ENCODE measurements at places on chromosomes 6 and 20.

DNA sequence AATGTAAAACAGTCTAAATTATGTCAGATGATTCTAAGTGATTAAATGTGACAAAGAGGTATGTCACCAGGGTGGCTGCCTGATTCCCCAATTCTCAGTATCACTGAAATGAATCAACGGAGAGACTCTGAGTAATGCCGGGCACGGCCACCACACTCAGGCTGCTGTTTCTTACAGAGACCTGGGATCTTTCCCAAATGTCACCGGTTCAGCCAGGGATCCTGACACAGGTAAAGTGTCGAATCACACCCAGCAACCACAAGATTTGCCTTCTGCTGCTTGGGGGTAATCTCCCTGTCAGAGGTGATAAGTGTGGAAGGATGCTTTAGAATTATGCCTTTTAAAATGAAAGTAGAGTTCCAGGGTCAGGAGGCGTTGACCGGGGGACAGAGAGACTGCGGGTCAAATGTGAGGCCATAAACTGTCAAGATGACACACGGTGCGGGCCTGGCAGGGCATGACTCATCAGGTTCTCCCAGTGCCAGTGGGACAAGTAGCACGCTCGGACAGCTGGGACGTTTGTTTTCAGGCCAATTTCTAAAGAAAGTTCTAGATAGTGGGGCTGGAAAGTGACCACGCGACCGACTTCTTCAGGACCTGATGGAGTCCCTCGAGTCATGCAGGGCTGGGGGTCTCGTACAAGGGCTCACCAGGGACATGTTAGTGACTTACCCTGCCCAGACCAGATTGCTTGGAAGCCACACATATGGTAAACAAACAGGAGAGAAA is 48.9 kb downstream of the PRDM1 start:
- no peak for DNase-seq

- DNase-seq: no peak
These were observed 16.1 kb downstream of the MYLK4 start for GRCh38 chr6:2734488-2735166.

- DNase-seq: no peak
These were observed 31.9 kb upstream of the ZNF831 start for GRCh38 chr20:59131551-59132285.

DNA sequence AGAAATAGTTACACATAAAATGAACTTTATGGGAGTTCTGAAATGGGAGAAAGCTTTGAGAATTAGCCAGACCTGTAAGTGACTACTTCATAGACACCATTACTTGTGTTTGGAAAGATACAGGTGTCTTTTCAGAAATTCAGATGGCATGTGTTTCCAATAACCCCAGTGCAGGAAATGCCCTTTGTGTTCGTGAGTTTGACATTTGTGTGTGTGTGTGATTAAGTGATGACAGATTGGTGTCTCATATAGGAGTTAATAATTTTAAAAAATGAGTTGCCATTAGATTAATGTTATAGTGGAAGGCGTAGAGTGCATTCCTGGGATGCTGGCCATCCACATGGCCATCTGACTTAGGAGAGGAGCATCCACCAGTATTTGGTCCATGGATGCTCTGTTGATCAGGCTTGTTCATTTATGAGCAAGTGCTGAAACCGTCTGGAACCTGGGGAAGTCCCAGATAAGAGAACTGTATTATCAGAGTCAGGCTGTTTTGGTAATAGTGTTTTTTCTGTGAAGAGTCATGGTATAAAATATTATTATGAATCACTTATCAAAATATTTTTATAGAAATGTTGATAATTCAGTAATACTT is 3.1 kb downstream of the STK4 start:
- no peak for DNase-seq

- no peak for DNase-seq
These were observed 71.4 kb downstream of the PLCB4 start for GRCh38 chr20:9140162-9140760.

DNA sequence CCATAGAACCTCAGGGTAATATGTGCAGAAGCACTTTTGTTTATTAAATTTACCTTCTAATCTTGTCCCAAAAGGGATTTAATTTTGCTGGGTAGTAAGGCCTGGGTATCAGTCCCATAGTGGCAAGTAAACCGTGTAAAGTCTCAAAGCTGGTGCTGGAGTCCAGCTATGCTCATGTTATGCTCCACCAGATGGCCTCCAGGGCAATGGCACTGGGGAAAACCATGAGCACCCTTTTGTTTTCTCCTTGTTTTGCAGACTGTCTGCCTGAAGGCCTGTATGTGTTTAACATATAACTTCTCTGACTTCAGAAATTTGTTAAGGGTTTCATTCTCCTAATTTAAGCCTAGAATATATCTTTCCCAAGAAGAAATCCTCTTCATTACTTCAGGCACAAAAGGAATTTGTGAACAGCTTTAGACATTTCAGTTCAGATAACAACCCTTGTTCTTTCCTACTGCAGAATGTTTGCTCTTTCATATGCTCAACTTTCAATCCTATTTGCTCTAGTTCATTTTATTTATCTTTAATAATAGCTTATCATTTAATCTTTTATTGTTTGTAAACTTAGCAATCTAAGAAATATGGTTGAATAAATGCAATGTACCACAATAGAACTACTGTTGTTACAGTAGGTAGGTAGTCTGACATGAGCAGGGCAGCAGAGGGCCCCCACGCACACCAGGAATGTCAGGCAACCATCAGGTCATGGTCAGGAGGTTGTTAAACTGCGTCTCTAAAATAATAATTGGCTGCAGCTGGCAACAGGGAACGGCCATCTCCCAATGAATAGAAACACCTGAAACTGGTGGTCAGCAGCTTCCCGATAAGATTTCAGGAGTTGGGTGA is 162.8 kb downstream of the TENT5A start:
- peak; percentile 19 for DNase-seq

- no peak for DNase-seq
These were observed 31.0 kb upstream of the TCFL5 start for GRCh38 chr20:62892348-62893304.

DNA sequence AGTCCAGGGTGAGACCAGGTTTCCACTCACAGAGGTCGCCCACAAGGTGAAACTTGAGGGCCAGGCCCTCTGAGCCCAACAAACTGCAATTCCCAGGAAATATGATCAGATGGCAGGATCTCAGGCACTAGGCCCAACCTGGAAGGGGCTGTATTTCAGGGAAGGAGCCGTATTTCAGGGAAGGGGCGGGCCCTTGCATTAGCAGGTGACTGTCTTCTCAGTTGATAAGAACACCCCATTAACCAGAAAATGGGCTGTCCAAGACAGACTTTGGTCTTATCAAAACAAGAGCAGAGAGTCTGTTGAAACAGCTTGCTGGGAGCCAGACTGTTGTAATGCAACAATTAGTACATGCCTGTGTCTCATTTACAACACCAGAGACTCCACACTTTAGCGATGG is 10.9 kb upstream of the BNIP5 start:
- DNase-seq: no peak

- peak; percentile 67 for DNase-seq
These were observed 39.2 kb downstream of the DYNLT1 start for GRCh38 chr6:158605266-158605878.

- DNase-seq: no peak
These were observed 367.4 kb downstream of the CD109 start for GRCh38 chr6:74063391-74063790.

- DNase-seq: no peak
These were observed 178.0 kb downstream of the DTNBP1 start for GRCh38 chr6:15484821-15485220.

DNA sequence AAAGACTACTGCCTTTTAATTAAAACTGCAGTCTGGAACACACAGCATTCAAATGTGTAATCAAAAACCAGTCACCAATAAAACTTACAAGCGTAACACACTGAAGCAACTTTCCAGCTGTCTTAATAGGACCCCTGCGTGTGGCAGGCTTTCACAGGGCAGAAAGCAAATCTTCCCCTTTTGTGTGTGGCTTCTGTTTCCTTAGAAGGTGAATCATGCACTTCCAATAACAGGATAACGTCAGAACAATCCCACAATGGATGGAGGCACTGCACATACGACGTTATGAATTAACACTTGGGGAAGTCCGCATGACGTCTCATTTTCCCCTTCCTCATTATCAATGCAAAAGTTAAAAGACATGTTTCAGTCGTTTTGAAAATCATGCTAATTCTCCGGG is 44.8 kb downstream of the INSM1 start:
- no peak for DNase-seq

DNA sequence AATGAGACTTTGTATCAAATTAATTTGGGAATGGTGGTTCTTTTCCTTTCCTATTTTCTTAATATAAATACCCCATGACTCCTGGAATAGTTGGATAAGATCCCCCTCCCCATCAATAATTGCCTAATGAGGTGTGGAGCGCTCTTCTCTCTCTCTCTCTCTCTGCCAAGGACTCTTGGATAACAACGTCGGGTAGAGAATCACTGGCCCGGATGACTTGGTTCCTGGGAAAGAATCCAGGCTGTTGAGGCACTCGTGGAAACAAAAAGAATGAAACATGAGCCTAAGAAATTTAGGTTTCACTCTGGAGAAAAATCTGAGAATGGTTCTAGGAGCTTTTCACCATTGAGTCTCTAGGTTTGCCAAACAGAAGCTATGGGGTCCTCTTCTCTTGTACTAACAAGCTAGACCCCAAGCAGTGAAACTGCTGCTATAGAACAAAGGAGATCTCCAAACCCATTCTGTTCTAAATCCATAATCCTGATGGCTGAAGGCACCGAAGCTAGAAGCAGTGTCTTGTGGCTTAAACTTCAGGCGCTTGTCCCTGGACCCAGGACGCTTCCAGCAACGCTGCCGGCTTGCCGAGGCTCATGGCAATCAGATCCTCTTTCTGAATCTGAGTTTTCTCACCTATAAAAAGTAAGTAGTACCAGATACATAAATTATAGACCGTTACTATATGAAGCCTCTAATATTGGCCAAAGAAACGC is 241.6 kb upstream of the BTBD3 start:
- no peak for DNase-seq

DNA sequence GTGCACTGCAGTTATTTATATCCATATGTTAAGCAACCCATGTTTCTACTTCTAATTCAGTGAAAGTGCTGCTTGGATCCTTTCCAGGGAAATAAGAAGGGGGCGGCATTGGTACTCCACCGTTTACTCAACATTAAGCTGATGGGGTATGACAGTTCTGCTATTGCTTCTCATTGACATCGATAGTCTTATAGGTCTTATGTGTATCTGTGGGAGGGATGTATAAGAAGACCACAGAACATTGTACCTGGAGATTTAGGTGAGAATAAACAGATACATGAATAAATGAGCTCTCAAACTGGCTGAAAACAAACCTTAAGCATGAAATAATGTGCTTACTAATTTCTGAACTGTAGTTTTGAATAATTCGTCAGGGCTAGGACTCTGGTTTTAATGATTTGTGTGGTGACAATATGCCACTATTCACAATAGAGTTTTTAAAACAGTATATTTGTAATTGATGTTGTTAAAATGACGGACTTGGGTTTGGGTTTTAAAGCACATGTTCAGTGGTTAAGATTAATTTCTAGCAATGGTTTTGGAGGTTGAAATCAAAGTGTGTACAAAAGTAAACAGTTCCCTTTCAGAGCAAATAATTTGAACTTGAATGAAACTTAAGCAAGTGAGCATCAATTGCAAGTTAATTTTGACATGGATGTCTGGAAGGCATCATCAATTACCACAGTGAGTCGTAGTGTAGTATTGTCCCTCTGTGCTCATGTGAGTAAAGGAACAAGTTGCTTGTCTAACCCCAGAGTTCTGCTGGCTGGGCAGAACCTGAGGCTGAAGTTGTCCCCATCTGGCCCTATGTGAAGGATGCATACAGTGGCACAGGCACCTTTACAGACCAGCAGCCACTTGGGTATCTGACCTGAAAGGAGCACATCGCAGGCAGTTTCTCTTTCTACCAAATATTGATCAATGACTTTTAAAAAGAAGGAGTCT is 84.7 kb upstream of the SUPT3H start:
- DNase-seq: no peak

- DNase-seq: no peak
These were observed 94.0 kb downstream of the SGK1 start for GRCh38 chr6:134223796-134224420.
